PC-9 (cell line): ENCODE measurements at places on chromosomes 11 and 22.

DNA sequence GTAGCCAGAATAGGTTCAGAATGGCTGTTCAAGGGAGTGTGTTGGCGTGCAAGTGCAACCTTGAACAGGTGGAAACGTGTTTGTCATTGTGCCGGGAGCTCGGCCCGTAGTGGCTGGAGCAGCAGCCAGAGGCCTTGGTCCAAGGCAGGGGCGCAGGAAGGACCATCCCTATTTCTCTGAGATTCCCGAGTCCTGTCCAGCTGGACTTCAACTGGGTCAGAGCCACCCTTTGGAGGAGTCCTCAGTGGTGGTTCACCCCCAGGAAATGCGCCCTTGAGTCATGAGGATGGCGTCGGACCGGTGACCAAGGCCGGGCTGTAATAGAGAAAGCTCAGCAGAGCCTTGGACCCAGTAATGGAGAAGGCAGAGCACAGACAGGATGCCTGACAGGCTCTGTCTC is 1402.0 kb downstream of the BRD1 start:
- no peak for DNase-seq

- no peak for DNase-seq
Observed at GRCh38 chr11:118202599-118203422, 22.0 kb downstream of the JAML start.

DNA sequence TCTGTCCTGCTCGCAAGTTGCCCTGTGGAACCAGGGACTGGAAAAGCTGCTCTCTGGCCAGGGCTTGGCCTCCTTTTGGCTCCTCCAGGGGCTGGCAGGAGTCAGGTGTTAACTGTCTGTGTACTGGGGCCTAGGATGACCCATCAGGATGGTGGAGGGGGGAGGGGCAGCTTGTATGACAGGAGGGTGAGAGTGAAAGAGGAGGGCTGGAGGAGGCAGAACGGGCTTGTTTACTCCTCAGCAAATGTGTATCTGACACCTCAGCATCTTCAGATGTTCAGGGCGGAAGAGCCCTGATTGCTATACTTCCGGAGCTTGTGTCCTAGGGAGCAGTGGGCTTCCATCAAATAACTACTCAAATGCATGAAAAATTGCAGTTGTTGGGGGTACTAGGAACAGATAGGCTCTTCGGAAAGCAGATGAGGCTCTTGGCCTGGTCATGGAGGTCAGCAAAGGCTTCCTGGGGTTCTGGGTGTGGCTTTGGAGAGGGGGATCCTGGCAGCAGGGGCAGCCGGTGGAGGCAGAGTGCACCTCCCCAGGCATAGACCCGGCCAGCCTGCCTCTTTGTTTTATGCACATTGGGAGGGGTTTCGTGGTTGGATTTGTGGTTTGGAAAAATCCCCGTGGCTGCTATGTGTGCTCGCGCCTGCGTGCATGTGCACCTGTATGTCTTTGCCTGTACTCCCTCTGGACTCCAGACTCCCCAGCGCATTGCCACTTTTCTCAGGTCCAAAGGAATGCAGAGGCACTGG is 31.2 kb downstream of the CD82 start:
- DNase-seq: no peak

- no peak for DNase-seq
Observed at GRCh38 chr11:118659953-118660680, 19.3 kb downstream of the TREH start.

DNA sequence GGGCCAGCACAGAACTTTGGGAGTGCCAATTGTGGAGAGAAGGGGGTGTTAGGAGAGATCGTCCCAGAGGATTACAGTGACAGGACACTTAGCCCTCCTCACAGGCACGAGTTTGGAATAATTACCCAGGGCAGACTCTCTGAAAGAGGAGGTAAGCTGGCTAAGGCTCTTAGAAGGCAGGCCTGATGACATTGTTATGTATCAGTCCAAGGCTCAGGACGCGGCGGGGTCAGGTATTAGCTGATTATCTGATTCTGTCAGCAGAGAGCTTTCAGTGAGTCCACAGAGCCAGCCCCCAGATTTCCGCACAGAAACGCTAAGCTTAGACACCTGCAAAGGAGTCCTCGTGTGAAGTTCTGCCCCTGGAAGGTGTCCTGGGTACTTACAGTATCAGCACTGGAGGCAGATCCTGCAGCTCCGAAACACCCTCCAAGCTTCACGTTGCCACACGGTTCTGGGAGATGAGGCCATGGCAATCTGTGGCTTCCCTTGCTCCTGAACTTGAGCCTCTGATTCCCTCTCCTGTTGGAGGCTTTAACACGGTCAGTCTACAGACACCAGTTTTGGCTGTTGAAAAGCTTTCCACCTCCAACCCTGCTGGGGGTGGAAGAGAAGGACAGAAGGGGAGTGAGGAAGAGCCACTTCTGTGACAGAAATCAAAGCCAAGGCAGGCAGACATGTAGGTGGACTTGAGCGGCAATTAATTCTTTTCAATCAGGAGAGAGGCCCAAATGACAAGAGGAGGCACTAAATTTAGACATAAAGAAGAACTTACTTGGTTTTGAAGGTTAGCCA is 123.6 kb upstream of the CADM1 start:
- DNase-seq: no peak

DNA sequence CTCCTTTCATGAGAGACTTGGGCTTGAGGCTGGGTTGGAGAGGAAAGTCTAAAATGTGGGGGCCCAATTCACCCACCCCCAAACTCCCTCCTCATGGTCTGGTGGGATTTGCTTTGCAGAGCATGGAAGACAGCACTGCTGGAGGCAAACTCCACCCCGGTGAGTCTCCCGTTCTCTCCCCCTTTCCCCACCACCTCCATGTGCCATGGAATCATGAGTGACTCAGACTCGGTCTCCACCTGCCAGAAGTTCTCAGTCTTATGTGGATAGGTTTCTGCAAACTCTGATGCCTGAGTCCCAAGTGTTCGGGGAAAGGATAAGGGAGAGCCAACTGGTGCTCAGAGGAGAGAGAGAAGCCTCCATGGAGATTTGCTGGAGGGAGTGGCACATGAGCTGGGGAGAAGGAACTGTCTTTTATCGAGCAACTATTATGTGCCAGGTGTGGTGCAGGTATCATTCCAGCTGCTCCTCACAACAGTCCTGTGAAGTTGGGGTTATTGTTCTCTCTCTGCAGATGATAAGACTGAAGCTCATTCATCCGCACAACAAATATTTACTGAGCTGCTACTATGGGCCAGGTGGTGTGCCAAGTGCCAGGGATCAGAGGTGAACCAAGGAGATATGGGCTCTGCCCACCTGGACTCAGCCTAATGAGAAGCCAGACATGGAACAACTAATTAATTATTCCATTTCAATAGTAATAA is 6.6 kb downstream of the PLEKHB1 start:
- no peak for DNase-seq

GRCh38 chr11:8247312-8247711 is 16.4 kb downstream of the LMO1 start:
- DNase-seq: no peak

DNA sequence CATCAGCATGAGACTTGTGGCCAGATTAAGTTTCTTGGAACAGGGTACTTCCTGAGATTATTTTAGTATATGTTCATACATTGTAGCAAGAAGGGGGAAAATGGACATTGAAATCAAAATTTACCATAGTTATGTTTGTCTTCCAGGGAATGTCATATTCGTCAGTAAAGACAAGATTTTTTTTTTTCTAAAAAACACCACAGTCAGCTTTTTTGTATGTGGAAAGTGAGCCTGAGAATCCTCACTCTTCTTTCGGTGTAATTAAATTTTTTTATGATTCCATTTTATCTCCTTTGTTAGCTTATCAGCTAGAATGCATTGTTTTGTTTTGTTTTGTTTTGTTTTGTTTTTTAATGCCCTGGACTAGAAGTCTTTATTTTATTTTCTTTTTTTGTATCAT is 31.5 kb upstream of the LIPT2 start:
- DNase-seq: no peak

- no peak for DNase-seq
Observed at GRCh38 chr11:126840201-126840886, 160.2 kb downstream of the KIRREL3 start.

DNA sequence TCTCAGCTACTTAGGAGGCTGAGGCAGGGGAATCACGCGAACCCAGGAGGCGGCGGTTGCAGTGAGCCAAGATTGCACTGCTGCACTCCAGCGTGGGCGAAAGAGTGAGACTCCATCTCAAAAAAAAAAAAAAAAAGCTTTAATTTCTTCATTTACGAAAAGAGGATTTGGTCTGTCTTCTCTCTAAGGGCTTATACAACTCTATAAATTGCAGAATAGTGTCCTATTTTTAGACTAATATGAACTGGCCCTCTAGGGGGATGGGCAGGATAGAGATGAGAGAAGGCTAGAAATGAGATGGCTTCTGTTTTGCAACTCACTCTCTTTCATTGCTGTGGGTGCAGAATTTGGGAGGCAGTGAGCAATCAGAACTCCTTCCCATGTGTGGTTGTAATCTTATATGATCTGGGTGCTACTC is 11.3 kb downstream of the MAML2 start:
- no peak for DNase-seq

DNA sequence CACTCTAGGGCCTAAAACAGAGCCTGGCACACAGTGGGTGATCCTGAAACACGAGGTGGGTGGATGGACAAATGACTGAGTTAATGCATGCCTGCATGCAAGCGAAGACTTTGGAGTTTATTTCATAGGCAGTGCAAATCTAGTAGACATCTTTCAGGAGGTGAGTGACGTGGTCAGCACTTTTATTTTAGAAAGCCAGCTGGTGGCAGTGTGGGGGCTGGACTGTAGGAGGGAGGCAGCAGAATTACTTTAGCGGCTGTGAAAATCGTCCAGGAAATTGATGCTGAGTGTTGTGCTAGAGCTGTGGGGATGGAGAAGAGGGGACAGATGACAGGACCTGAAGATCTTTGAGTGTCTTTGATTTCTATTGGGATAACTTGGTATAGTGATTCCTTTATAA is 47.1 kb downstream of the BMAL1 start:
- no peak for DNase-seq

DNA sequence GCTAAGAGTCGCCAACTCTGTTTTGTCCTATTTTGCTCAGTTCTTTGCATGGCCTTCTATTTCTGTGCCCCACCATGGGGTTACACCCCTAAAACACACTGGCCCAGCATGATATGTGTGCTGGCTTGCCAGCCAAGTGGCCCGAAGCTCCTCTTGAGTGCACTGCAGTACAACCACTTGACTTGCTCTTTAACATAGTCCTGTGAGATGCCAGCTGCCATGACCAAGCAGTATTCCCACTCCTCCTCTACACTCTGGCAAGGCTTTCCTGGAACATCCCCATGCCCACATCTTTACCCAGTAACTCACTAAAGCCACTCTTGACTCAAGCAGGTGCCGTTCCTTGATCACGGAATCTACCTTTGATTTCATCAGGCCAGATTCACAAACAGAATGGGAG is 102.9 kb upstream of the GAL start:
- DNase-seq: no peak

DNA sequence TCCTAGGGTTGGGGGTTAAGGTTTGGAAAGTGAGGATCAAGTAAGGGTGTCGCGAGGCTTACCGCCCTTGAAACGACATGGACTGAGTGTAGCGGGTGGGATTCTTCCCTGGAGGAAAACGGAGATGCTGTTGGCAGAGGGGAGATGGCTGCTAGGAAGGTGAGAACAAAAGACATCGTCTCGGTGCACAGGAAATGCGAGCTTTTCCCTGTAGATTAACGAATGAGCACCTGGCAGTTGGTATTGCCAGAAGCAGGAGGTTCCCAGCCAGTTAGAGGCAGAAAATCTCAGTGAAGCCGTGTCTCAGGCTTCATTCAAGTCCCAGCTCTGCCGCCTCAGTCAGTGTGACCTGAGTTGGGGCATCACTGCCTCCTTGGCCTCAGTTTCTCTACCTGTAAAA is 1.4 kb upstream of the LHFPL7 start:
- no peak for DNase-seq

DNA sequence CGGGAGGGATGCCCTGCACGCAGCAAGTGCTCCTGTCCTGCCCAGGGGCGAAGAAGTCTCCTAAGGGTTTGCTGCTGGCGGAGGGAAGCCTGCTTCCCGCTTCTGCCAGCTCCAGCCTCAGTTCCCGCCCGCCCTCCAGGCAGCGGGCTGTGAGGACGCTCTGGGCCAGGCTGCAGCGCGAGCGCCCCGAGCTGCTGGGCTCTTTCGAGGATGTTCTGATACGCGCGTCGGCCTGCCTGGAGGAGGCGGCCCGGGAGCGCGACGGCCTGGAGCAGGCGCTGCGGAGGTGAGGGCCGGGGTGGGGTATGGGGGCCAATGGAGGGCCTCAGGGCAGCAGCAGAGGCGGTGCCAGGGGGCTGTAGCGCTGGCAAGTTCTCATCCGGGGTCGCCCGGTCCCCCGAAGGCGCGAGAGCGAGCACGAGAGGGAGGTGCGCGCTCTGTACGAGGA is 2.2 kb downstream of the CRACR2B start:
- no peak for DNase-seq
